ENCODE measurements at places on chromosomes 16 and 17.

- no peak for DNase-seq
These were observed 9.8 kb downstream of the USP10 start for GRCh38 chr16:84709609-84710008.

- DNase-seq: no peak
These were observed 63.4 kb downstream of the ANKRD11 start for GRCh38 chr16:89426736-89427530.

DNA sequence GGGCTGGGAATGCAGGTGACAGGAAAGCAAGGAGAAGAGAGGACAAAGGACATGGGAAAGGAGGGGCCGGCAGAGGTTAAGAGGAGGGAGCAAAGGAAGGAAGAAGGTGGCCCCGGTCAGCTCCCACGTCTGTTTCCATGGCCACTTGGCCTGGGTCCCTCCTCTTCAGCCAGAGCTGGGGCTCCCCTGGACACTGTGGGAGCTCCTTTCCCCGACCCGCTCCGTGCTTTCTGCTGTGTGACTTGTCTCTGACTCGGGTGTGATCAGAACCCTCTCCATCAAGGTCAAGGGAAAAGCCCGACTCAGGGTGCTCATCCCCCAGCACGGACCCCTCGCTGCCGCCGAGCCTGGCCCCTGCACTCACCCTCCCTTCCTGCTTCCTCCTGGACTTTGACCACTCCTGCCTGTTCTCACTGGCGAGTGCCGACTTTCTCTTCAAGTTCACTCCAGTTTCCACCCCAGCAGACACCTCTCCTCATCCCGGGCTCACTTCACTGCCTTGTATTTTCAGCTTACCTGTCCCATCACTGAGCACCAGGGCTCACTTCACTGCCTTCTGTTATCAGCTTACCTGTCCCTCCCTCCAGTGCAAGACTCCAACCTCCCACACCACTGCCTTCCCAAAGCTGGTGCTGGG is 61.2 kb downstream of the MEAK7 start:
- no peak for DNase-seq

DNA sequence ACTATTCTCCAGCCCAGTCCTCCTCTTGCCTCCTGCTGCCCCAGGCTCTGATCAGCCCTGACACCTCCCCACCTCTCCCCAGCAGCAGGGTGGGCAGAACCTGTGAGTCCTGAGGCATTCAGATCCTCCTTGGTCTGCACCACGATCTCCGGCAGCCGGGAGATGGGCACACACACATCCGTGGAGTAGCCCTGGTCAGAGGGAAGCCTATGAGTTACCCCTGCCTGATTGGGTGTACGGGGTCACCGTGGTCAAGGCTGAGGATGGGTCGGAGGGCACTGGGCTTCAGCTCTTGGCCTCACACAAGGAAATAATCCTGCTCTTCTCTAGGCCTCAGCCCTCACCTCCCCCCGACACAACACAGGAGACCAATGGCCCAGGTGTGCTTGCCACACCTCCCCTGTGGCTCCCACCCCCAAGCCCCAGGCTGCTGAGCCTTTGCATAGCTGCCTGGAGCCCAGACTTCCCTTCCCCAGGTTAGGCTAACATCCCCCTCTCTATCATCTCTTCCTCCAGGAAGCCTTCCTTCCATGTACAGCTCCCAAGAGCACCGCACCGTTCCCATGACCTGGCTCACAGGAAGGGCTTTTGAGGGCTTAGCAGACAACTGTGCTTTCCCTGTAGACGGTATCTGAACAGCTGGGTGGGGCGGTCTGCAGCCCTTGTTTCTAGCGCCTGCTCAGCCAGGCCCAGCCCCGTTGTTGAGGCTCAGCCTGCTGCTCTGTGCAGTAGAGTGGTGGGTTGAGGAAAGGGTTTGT is 3.7 kb downstream of the LDHD start:
- DNase-seq: no peak

- no peak for DNase-seq
These were observed 164.7 kb downstream of the ABCA8 start for GRCh38 chr17:68790492-68790891.

DNA sequence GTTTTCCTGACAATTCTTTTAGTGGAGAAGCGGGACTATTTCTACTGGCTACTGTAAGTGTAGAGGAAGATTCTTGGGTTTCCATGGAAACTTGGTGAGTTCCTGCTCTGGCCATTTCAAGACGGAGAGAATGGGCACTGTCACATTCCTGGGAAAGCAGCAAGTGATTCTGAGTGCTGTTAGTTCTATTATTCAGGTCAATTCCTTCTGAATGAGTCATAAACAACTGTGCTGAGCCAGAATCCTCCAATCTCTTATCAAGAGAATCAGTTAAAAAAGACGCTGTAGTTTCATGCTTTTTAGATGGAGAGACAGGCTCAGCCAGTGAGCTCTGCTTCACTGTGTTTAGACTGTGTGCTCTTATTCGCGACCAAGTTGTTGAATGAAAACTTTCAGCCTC is 19.6 kb downstream of the AKAP10 start:
- no peak for DNase-seq

- no peak for DNase-seq
These were observed 49.1 kb upstream of the TANC2 start for GRCh38 chr17:62916684-62917571.

GRCh38 chr16:85733839-85734170 is 17.1 kb downstream of the C16orf74 start:
- DNase-seq: no peak

DNA sequence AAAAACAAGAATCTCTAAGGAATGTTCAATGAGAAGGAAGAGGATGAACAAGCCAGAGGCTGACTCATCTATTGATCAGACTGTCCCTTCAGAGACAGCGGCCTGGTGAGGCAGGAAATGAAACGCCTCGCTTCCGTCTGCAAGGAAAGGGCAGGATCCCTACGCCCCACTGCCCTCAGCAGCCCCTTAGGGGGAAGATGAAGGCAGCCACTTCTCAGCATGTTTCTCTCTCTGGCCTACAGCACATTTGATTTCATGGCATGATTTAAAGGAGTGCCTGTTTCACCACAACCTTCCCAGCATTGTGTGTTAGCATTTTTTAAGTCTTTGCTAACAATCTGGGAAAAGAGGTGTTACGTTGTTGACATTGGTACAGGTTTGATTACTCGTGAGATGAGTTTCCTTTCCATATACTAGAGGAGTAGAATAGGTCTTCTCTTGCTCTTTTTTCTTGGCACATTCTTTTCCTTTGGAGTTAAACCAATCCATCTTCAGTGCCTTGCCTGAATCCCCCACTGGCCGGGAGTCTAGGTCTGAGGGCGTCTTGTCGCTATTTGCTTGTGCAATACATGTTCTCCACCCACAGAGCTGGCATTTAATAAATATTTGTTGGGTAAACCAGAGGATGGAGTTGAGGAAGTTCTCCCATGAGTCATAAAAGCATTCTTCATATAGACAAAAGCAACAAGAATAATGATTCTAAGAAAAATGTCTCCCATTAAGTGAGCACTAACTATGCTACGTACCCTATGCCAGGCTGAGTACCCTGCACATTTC is 47.4 kb downstream of the RBFOX3 start:
- no peak for DNase-seq

- no peak for DNase-seq
These were observed 49.4 kb upstream of the SREBF1 start for GRCh38 chr17:17886226-17886625.

GRCh38 chr17:14605267-14605599 is 304.4 kb downstream of the HS3ST3B1 start:
- DNase-seq: peak; percentile 65

DNA sequence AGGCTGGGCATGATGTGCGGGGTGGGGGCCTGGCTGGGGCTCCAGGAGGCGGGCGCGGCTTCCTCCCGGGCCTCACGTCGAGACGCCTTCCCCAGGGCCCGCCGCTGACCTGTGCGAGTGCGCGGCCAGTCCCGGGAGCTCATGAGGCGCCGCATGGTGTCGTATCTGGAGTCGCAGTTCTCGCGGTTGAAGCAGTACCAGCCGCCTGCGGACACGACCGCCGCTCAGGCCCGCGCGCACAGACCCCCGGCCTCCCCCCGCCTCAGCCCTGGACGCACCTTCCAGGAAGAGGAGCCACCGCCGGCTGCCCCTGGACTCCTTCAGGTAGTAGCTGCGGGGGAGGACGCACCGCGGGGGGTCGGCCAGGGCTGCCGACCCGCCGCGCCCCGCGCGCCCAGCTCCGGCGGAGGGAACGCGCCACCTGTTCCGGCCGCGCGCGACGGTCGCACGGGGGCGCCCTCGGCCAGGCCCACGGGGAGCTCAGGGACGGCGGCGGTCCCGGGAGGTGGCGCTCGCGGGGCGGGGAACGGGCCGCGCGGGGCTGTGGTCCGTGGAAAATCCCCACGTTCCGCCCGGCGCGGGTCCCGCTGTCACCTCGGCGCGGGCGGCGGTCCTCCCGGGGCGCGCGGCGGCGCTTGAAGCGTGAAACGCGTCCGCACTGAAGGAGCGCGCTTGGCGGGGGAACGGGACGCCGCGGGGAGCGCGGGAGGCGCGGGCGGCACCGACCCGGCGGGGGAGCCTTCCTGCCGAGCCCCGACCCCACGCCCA is 1.4 kb downstream of the NOTUM start:
- DNase-seq: no peak

- DNase-seq: no peak
These were observed 8.8 kb downstream of the TPSG1 start for GRCh38 chr16:1216296-1216619.

DNA sequence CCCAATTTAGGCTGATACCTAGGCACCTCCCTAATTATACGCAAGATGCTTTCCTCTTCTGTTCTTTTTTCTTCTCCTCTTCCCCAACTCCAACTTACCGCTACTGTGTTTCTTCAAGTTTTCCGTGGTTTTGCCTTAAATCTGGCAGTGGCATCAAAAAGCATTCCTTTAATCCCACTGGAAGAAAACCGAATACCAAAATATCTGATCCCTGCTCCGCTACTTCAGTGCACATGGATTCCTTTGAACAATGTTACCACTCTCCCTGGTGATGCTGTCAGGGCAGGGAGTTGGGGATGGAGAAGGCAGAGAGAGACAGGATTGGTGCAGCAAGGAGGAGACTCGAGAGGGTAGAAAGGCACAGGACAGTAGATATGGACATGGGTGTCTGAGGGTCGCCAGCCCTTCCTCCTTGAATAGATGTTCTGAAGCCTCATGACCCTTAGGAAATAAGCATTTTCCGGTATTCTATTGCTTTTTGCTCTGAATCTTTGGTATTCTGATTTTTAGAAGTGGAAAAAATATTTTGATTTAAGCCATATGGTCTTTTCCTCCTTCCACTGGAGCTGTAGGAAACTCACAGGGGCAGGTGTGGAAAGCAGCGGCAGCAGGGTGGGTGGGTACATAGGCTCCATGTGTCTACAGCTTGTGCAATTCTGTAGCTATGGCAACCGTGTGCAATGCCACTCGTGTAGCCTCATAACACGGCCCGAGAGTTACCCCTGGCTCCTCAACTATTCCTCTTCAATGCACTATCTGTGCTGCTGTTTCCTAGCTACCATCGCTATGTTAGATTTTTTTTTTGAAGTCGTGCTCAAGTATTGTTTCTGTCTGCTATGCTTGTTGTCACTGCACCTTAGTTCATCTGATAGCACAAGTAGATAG is 32.3 kb upstream of the TANC2 start:
- DNase-seq: no peak

- DNase-seq: no peak
These were observed 16.8 kb downstream of the PITPNC1 start for GRCh38 chr17:67393809-67394397.

GRCh38 chr16:87015021-87015420 is 302.2 kb downstream of the C16orf95 start:
- no peak for DNase-seq

GRCh38 chr16:56198755-56199114 is 7.4 kb downstream of the GNAO1 start:
- DNase-seq: no peak

DNA sequence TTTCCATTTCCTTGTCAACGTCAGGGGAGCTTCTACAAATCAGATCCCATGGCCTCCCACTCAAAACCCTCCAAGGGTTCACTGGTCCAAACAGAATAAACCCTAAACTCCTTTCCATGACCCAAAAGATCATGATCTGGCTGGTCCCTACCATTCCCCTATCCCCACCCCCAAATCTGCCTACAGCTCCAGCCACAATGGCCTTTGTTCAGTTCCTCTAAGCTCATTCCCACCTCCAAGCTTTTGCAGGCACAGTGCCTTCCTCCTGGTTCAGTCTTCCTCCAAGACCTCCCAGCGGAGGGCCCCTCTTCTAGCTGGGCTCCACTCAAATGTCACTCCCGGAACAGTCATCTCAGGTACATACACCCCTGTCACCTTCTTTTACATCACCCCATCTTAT is 2.0 kb downstream of the GPRC5B start:
- DNase-seq: peak; percentile 80

- DNase-seq: no peak
These were observed 81.5 kb downstream of the AMFR start for GRCh38 chr16:56343661-56344517.

- no peak for DNase-seq
These were observed 2.9 kb downstream of the ATP6V0C start for GRCh38 chr16:2516391-2517240.

- DNase-seq: no peak
These were observed 83.9 kb upstream of the CIBAR2 start for GRCh38 chr16:85195900-85196772.

- peak; percentile 15 for DNase-seq
These were observed 11.2 kb downstream of the CBFB start for GRCh38 chr16:67040166-67040565.

DNA sequence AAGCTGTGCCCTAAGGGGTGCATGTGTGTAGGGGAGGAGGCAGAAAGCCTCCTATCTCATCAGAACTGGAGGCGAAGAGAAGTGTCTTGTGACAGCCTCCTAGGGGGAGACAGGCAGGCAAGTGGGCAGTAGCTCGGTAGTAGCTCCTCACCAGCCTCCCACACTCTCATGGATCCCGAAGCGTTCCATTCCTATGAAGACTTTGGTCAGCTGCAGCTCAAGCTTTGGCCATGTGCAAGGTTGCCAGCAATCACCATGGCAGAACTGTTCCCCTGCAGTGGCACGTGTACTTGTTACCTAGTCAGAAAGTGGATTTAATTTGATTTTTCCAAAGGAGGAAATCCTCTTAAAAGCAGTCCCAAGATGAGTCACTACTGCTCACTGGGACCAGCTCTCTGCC is 6.7 kb downstream of the MRPL58 start:
- DNase-seq: no peak

DNA sequence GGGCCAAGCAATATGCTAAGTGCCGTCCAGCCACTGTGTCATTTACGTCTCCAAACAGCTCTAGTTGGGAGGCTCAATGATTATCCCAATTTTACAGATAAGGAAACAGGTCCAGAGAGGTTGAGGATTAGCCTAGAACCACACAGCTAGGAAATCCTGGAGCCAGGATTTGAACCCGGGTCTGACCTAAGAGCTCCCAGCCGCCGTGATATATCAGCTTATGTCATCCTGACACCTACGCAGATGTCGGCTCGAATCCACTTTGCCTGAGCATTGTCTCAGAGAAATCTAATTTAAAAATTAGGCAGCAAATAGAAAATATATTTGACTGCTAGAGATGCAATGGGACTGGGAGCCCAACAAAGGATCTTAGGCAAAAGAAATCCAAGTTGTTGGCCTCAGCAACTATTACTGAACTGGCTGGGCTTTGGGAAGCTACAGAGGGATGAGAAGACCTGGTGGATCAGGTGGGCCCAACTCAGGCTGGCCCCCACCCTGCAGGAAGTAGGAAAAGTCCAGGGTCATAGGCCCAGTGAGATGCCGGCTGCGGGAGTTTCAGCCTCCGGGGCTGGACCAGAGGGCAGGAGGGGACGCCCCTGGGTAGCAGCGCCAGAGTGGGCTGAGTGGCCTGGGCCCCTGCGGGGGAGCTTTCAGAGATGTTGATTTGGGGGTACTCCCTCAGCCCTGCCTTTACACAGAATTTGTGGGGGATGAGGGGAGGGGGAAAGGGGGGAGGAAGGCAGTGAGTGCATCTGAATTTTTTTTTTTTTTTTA is 35.1 kb upstream of the IL21R start:
- DNase-seq: no peak

GRCh38 chr16:51994597-51994996 is 552.3 kb downstream of the TOX3 start:
- DNase-seq: no peak

- no peak for DNase-seq
These were observed 78.7 kb upstream of the METRNL start for GRCh38 chr17:83000738-83001137.

Data from globus pallidus (tissue), 1 donor.